ENCODE measurements at places on chromosomes 6 and 20. TPM values are rescaled to one million over a fixed set of nuclear protein-coding genes. Genes with fewer than 3 reads are reported as not detected.

The SYCP2L gene
- total RNA-seq: not detected

The FAM209A gene
- total RNA-seq: 4.2 TPM

The SAPCD1 gene
- total RNA-seq: 2.7 TPM

The ELOVL2 gene
- not detected for total RNA-seq

The BTN1A1 gene
- not detected for total RNA-seq

The ADAT2 gene
- 10.5 TPM for total RNA-seq

The SMLR1 gene
- not detected for total RNA-seq

The RGS17 gene
- total RNA-seq: not detected

The SH3BGRL2 gene
- total RNA-seq: 0.41 TPM

The SOX12 gene
- total RNA-seq: 5.0 TPM

The CPNE5 gene
- 0.47 TPM for total RNA-seq

The BACH2 gene
- total RNA-seq: 48.0 TPM

The SSTR4 gene
- not detected for total RNA-seq

The NRSN2 gene
- total RNA-seq: 1.1 TPM

The PAQR8 gene
- 36.4 TPM for total RNA-seq

Data from CD4-positive, alpha-beta memory T cell (primary cell).